Upper lobe of left lung (tissue), 6 donors: ENCODE measurements at places on chromosomes 1 and 21. TPM values are rescaled to one million over a fixed set of nuclear protein-coding genes. Genes with fewer than 3 reads are reported as not detected.

Gene POLR3GL
- total RNA-seq = 25.7 TPM

Gene SFN
- total RNA-seq = 21.0 TPM

Gene KRTAP13-2
- not detected for total RNA-seq

Gene SLC9C2
- total RNA-seq = 0.54 TPM

Gene SMIM1
- total RNA-seq = 16.1 TPM

Gene SH2D2A
- total RNA-seq = 8.4 TPM

Gene PLA2G2C
- not detected for total RNA-seq

GRCh38 chr1:26321315-26322041 lies 3.7 kb downstream of the CD52 start:
- no peaks in the 10 kb centered on the region for H3K27me3 ChIP-seq
- peaks cover 10% of the 10 kb centered on the region for H3K4me1 ChIP-seq
- no peaks in the 10 kb centered on the region for H3K36me3 ChIP-seq

DNA sequence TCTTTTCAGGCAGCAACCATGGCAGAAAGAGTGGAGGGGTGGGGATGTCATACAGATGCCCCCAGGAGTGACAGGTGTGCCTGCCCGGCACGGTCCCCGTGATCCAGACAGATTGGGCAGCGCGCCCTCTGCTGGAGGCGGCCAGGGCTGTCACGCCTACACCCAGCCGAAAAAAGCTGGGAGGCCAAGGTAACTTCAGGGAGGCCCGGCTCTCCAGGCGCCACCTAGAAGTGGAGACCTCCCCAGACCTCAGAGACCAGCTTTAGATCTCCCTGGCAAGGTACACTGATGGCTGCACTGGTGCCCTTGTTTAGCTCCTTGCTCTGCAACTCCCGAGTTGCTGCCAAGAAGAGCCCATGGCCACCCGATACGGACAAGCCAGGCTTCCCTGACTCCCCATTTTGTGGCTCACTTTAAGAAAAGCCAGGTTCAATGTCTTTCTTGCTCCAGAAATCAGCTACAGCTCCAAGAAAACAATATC lies 6.6 kb downstream of the GOLT1A start:
- H3K36me3 ChIP-seq = no peaks in the 10 kb centered on the region
- H3K27me3 ChIP-seq = no peaks in the 10 kb centered on the region
- peak; percentile 69 for DNase-seq
- H3K4me3 ChIP-seq = no peak overlapping the region

- H3K36me3 ChIP-seq = no peaks in the 10 kb centered on the region
- no peak for DNase-seq
- H3K27me3 ChIP-seq = no peaks in the 10 kb centered on the region
- no peak overlapping the region for H3K4me3 ChIP-seq
- H3K4me1 ChIP-seq = no peaks in the 10 kb centered on the region
These were observed 16.9 kb downstream of the MACO1 start for GRCh38 chr1:25447547-25447946.

DNA sequence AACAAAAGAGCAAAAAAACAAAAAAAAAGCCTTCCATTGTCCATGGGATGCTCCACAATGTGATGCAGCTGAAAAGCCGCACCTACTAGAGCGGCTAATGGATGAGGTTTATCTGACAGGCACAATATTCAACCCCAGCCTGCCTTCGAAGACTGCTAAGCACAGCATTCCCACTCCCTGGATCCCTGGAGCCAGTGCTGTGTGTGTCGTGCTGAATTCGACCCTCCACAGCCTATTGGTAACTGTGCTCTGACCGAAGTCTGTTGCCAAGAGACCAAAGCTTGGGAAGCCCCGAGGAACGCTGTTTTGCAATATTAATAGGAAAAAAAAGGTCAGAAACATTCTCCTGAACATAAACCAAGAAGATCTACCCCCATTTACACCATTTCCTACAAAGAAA lies 57.2 kb upstream of the PUM1 start:
- no peak for DNase-seq
- H3K4me1 ChIP-seq = no peaks in the 10 kb centered on the region
- no peak overlapping the region for H3K27ac ChIP-seq
- no peaks in the 10 kb centered on the region for H3K27me3 ChIP-seq
- no peaks in the 10 kb centered on the region for H3K36me3 ChIP-seq
- H3K4me3 ChIP-seq = no peak overlapping the region

- H3K27me3 ChIP-seq = no peaks in the 10 kb centered on the region
- no peaks in the 10 kb centered on the region for H3K36me3 ChIP-seq
- no peak overlapping the region for H3K27ac ChIP-seq
- no peak for DNase-seq
These were observed 29.5 kb downstream of the RGS1 start for GRCh38 chr1:192604979-192605620.

- no peaks in the 10 kb centered on the region for H3K36me3 ChIP-seq
- no peak overlapping the region for H3K4me3 ChIP-seq
- no peaks in the 10 kb centered on the region for H3K27me3 ChIP-seq
- no peak for DNase-seq
- H3K4me1 ChIP-seq = no peaks in the 10 kb centered on the region
These were observed 101.4 kb downstream of the TEX35 start for GRCh38 chr1:178614286-178614685.

- no peaks in the 10 kb centered on the region for H3K36me3 ChIP-seq
- H3K27ac ChIP-seq = no peak overlapping the region
- H3K4me1 ChIP-seq = peaks cover 4% of the 10 kb centered on the region
- no peaks in the 10 kb centered on the region for H3K27me3 ChIP-seq
These were observed 91.0 kb upstream of the KCNA3 start for GRCh38 chr1:110765640-110766335.

GRCh38 chr1:197092491-197093023 lies 25.5 kb upstream of the F13B start:
- no peak overlapping the region for H3K27ac ChIP-seq
- no peaks in the 10 kb centered on the region for H3K4me1 ChIP-seq

GRCh38 chr1:117561071-117561470 lies 44.8 kb upstream of the TENT5C start:
- no peak overlapping the region for H3K4me3 ChIP-seq
- DNase-seq = no peak
- no peaks in the 10 kb centered on the region for H3K27me3 ChIP-seq
- H3K27ac ChIP-seq = no peak overlapping the region

DNA sequence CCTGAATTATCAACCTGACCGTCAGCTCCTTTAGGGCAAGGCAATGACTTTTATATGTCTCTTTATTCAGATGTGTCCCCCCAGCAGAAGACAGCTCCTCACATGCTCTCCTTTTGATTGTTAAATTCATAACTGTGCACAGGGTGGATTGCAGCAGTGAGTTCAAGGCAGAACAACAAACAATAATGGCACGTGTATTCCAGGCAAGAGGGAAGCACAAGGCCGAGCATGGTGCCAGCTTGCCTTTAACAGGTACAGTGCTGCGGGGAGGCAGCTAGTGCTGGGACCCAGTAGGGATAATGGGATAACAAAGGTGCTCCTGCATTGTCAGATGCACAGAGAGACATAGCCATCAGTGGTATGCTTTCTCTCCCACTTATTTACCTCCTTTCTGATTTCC lies 248.4 kb downstream of the RHOU start:
- no peak for DNase-seq
- no peak overlapping the region for H3K27ac ChIP-seq
- H3K27me3 ChIP-seq = no peaks in the 10 kb centered on the region
- no peaks in the 10 kb centered on the region for H3K36me3 ChIP-seq
- H3K4me1 ChIP-seq = peaks cover 7% of the 10 kb centered on the region

- H3K4me1 ChIP-seq = no peaks in the 10 kb centered on the region
- H3K36me3 ChIP-seq = no peaks in the 10 kb centered on the region
- H3K27ac ChIP-seq = no peak overlapping the region
- no peaks in the 10 kb centered on the region for H3K27me3 ChIP-seq
- H3K4me3 ChIP-seq = no peak overlapping the region
- no peak for DNase-seq
These were observed 30.4 kb upstream of the GNG12 start for GRCh38 chr1:67863637-67864036.

- no peaks in the 10 kb centered on the region for H3K36me3 ChIP-seq
- no peak for DNase-seq
- H3K27me3 ChIP-seq = no peaks in the 10 kb centered on the region
- H3K27ac ChIP-seq = no peak overlapping the region
These were observed 128.4 kb downstream of the TGFB2 start for GRCh38 chr1:218473522-218473921.

DNA sequence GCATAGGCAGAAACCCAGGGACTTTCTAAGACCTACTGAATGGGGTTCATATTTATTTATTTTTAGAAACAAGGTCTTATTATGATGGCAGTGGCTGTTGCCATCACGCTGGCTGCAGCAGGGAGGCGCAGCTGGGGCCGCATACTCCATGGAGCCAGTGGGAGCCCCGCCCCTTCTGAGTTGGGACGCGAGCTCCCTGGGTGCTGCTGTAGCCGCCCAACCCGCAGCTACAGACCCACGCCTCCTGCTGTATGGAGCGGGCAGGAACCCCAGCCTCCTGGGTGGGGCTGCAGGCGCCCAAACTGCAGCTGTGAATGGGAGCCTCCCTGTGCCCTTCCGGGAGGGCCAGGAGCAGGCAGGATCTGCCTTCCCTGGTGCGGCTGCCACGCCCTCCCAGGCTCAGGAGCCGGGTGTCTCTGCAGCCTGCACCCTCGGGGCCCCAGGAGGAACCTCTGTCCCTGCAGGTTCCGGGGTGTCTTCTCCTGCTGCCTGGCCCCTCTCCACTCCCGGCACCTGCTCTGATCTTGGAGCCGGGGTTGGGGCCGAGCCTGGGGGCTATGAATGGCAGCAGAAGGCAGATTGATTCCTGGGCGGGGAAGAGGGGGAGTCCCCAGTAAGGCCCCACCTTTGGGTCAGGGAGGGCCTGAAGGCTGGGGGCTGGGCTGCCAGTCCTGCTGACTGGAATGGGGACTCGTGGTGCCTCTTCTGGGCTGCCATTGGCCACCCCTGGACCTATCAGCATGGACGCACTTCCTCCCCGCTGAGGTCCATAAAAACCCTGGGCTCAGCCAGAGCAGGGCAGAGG lies 66.5 kb upstream of the LRRN2 start:
- no peaks in the 10 kb centered on the region for H3K36me3 ChIP-seq
- DNase-seq = peak; percentile 66
- no peaks in the 10 kb centered on the region for H3K4me1 ChIP-seq
- H3K27me3 ChIP-seq = no peaks in the 10 kb centered on the region
- H3K27ac ChIP-seq = no peak overlapping the region
